AG20443 (cell line): ENCODE measurements at places on chromosomes 16 and 17.
A peak's percentile ranks its signal among the peaks of the same experiment; 100 is the strongest.

- DNase-seq: no peak
Measured at GRCh38 chr17:68777856-68778694, 176.9 kb upstream of the FAM20A start.

- peak; percentile 98 for DNase-seq
Measured at GRCh38 chr17:56699186-56699894, 105.8 kb downstream of the NOG start.

DNA sequence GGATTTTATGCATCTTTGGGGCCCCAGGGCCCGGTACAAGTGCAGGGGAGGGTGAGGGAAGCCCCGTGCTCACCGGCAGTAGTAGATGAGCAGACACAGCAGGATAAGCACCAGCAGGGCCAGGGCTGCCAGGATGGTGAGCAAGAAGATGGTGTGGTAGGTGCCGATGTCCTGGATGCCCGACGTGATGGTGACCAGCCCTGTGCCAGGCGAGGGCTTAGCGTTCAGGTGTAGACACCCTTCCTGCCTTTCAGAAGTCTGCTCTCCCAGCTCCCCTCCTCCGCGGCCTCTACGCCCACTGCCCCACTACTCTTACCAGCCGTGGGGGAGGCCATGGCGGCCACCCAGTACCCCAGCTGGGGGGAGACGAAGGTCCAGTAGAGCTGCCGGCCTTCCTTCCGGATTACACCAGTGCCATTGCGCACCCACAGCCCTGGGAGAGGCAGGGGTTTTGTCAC, 8.0 kb downstream of the FAM171A2 start:
- no peak for DNase-seq

GRCh38 chr16:3095869-3096268, 3.2 kb downstream of the ZSCAN10 start:
- peak; percentile 33 for DNase-seq

DNA sequence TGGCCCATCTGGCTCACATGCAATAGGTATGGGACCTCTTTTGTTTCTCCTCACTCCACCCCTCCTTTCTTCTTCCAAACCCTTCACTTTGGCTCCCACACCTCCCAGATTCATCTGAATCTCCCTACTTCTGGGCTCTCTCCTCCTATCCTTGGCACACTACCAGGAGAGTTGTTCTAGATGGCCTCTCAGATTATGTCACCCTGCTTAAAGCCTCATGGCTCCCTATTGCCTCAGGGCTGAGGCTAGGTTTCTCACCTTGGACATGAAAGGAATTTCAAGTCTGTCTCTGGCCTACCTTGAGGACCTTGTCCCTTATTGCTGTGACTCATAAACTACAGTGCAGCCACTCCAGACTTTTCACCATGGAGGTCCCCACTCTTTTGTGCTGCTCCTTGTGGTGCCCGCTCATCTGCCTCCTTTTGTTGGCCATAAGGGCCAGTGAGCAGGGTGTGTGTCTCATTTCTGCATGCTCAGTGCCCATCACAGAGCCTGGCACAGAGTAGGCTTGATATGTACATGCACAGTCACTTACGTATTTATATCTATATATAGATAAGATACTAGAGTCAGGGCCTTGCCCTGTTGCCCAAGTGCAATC, 1.0 kb upstream of the MFAP4 start:
- peak; percentile 73 for DNase-seq

GRCh38 chr17:39166437-39167335, 725 bp upstream of the ARL5C start:
- no peak for DNase-seq

- DNase-seq: no peak
Measured at GRCh38 chr17:79918581-79919163, 79.4 kb upstream of the CBX4 start.

DNA sequence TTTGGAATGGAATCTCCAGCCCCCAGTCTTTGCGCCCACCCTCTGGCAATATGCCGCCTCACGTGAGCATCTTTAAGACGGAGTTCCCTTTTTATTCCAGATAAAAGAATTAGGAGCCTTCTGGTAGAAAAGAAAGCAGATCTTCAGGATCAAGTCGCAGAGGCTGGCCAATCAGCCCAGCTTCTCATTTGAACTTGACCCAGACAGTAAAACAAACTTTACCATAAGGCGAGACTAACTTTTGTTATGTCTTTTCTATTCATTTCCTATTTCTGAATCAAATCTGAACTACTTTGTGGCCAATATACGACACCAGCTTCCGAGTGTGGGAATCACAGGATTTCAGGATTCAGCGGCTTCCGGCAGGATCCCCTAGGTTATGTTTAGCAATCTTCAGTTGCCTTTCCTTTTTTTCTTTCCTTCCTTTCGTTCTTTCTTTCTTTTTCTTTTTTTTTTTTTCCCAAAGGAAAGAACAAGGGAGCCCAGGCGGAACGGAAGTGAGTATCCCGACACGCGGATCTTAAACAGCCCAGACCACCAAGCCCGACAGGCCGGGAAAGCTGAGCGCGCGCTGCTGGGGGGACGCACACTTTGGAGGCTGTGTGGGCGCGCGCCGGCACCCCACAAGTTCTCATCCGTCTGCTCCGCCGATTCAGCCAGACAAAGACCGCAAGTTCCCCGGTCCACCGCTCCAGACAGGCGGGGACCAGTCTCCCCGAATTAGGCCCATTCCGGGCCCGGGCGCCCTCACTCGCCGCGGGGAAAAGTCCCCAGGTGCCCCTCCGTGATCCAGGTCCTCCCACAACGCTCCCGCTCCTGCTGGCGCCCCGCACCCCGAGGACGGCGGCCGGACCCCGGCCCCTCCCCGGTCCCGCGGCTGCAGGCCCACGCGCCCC, 633 bp downstream of the TBC1D16 start:
- DNase-seq: peak; percentile 34

GRCh38 chr17:81854974-81855774, 5.2 kb downstream of the P4HB start:
- DNase-seq: no peak

DNA sequence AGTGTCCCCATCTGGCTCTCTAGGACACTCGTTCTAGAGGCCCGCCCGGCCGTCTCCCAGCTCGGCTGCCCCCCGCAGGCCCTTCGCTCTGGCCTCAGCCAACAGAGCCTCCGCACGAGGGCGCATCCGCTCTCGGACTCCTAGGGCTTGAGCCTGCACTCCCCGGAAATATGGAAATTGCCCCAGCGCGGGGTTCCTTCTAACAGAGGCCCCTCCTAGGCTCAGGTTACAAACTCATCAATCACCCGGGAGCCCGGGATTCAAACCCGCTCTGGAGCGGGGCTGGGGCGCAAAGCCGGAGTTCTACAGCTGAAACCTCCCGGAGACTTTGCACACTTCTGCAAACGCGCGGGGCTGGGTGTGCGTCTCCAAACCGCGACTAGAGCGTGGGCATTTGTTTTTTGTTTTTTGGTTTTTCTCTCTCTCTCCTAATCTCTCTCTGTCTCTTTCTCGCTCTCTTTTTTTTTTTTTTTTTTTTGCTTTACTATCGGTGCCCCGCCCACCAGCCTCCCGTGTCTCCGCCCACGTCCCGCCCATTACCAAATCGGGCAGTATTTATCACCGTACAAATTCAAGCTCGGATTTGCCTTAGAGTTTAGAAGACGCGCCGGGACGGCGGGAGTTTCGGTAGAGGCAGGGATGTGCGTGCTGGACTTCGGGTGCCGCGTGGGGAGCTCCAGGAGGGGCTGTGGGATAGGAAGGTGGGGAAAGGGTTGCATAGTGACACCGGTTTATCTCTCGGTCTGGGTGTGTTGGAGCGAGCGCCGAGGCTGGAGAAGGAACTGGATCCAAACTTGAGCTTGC, 2.4 kb upstream of the FOXL1 start:
- peak; percentile 89 for DNase-seq

- no peak for DNase-seq
Measured at GRCh38 chr17:6554342-6554741, 2.0 kb downstream of the PITPNM3 start.

- DNase-seq: no peak
Measured at GRCh38 chr17:51913491-51914205, 244.9 kb downstream of the CA10 start.

DNA sequence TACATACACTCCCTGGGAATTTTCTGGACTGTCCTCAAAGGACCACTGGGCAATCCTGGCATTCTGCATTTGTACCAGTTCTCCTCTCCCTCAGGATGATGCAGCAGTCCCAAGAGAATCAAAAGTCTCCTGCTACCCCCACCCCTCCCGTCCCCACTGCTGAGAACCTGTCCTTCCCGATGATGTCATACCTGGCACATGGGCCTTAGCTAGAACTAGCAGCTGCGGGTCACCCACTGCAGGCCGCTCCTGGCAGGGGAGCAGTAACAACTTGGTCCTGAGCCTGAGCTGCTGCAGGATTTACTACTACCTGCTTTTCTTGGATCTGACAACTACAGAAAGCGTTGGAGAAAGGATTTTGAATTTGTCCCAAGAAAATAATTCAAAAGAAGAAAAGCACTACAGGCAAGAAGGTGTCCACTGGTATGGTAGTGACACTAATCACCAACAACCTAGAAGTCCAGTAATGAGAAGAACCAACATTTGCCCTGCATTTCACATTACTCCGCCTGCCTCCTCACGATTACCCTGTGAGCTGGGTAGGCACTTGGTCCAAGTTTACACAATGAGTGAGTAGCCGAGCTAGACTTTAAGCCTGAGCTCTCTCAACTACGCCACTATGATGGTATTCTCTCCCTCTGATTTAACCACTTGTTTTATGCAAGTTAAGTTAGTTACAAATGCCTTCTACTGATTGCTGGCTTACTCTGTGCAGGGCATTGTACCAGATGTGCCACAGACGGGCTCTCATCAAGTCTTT, 55.3 kb upstream of the ETV4 start:
- DNase-seq: no peak

- DNase-seq: peak; percentile 56
Measured at GRCh38 chr16:56606476-56607108, 1.8 kb upstream of the MT2A start.

DNA sequence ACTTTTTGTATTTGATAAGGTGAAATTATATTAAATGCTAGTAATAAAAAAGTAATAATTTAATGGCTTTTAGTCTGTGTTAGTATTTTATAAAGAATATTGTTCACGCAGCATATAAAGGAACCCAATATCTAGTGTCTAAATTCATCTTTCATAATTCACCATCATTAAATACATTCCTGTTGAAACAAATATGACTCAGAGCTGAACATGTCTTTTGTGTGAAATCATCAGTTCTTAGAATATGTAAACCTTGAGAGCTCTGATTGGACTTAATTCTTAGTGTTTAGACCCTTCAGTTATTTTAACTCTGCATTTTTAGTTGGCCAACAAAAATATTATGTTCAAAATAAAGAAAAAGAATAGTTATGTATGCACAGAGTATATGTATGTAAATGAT, 71.8 kb downstream of the ABHD15 start:
- DNase-seq: peak; percentile 34

DNA sequence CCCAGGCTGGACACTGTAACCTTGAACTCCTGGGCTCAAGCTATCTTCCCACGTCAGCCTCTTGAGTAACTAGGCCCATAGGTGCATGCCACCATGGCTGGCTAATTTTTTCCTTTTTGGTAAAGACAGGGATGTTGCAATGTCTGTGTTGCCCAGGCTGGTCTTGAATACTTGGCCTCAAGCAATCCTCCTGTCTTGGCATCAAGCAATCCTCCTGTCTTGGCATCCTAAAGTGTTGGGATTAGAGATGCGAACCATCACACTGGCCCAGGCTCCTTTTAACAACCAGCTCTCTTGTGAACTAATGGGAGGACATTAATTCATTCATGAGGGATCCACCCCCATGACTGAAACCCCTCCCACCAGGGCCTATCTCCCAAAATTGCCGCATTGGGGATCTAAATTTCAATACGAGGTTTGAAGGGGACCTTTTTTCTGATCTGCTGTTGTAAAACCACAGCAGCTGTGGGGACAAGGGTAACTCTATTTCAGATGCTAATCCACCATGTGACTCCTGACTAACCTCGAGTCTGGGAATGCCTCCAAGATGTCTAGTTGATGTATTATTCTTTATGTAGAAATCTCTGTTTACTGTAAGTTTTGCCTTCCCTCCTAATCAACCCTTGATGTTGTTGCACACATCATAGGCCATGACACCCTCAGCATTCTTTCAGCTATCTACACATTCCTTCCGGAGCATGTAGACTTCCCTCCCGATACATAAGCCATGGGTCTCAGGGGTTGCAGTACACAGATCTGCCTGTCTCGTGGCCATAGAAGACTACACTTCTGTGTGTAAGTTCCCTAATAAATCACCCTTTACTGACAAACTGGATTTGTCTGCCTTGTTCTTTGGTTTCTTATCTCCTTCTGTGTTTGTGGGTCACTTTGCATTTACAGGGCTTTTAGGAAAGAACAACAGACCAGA, 37.6 kb downstream of the RNF112 start:
- DNase-seq: peak; percentile 82

DNA sequence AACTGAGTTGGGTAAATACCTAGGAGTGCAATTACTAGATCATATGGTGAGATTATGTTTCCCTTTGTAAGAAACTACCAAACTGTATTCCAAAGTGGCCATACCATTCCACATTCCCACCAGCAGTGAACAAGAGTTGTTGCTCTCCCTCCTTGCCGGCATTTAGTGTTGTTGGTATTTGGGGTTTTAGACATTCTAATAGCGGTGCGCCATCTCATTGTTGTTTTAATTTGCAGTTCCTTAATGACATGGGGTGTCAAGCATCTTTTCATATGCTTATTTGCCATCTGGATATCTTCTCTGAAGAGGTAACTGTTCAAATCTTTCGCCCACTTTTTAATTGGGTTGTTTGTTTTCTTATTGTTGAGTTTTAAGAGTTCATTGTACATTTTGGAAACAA, 164.2 kb upstream of the LHX1 start:
- no peak for DNase-seq

DNA sequence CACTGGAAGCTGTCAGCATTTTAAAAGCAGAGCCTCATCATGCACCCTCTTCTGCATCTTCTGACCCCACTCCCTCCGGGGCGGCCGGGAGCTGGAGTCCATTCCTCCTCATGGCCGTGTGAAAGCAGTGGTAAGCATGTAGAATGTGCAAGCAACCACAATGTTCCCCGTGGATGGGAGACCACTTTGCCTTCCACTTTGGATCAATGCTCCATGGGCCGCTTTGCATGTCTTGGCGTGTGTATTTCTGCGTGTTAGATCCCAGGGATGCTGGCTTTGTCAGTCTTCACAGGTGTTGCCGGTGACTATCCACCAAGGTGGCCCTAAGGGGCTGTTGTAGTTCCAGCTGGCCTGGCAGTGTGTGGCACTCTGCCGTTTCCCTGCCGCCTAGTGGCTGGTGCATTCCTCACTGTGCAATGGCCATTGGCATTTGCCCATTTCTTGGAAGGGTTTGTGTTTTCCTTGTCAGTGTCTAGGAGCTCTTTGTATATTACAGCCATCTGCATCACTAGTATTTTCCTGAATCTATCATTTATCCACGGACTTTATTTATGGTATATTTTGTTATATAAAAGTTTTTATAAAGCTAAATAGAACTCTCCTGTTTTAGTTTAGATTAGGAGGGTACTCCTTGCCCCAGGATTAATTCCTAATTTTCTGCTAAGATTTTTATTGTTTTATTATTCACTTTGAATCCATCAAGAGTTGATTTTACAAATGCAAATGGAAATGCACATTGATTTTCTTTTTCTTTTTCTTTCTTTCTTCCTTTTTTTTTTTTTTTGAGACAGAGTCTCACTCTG, 5.8 kb upstream of the ALDH3A1 start:
- no peak for DNase-seq
